ENCODE measurements at places on chromosomes 12 and 14. TPM values are rescaled to one million over a fixed set of nuclear protein-coding genes. Genes with fewer than 3 reads are reported as not detected.

CEBPE gene
- not detected for total RNA-seq

TMTC2 gene
- total RNA-seq = 11.9 TPM

ZNF891 gene
- total RNA-seq = 1.00 TPM

MAP1LC3B2 gene
- 0.22 TPM for total RNA-seq

SLC10A1 gene
- total RNA-seq = not detected

RNASE7 gene
- total RNA-seq = not detected
